NCI-H2081 treated with DMSO at 0.1 percent for 48 hours (cell line): ENCODE measurements at places on chromosomes 12 and 14.

GRCh38 chr14:93183596-93184317 is 940 bp downstream of the MOAP1 start:
- no peak for DNase-seq

GRCh38 chr12:101127521-101128219 is 82.4 kb downstream of the SLC5A8 start:
- DNase-seq: no peak

DNA sequence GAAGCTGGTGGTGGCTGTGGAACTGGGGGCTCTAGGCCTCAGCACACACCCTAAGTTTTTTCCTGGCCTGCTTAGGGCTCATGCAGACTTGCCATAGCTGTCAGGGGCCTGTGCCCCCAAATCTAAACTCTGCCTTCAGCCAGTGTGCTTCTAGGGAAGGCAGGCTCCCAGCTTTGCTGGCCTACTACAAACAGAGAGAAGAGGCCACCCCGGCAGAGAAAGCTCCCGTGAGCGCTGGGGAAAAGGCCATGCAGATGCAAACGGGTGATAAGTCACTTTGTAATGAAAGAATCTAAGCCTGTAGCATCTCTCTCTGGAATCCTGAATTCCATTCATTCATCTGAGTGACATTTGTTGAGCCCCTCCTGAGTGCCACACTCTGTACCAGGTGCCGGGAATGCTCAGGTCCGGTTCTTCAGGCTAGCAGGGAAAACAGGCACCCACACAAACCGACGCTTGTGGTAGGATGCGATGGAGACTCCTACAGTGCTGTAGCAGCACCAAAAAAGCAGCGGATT is 29.9 kb downstream of the JDP2 start:
- no peak for DNase-seq

DNA sequence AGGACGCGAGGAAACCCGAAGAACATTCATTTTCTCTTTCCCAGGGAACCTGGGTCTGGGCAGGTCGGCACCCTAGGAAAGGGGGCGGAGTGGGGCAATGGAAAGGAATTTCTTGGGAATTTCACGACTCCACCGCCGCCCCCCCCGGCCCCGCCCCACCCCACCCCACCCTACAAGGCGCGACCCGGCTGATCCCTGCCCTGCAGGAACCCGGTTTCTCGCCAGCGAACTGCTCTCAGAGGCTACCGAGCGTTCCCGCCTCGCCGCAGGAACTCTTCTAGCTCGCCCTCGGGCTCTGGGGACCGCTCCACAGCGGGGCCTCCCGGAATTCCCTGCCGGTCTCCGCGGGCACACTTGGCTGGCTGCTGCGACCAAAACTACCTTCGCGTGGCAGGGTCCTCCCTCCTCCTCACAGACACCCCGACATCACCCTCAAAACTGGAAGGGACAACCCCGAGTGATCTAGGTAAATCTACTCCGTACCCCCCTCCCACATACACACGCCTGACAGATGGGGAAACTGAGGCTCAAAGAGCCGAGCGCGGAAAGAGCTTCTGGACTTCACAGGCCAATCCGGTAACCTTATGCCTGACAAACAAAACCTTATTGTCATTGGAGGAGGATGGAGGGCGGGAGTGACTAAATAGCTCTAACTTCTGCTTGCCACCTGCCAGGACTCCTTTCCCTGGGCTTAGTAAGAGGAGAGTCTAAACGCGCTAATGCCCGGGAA is 785 bp upstream of the ACTN1 start:
- no peak for DNase-seq

DNA sequence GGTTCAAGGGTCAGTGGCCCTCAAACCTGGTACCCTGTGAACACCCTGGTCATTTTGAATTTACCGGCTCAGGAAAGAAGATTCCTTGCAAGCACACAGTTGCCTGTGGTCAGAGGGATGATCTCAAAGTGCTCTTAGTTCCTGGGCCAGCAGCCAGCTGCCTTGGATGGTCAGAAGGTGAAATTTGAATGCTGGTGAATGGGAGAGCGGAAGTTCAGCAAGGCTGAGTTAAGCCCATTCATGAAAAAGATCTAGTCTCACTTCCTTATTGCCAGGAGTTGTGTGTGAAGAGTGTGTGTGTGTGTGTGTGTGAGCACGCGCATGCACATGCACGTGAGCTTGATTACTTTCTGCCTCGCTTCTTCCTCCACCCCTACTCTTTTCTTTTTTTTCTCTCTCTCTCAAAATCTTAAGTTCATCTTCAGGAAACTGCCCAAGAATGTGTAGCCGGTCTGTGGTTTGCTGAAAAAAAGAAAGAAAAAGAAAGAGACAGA is 155.5 kb upstream of the CCND2 start:
- DNase-seq: no peak

DNA sequence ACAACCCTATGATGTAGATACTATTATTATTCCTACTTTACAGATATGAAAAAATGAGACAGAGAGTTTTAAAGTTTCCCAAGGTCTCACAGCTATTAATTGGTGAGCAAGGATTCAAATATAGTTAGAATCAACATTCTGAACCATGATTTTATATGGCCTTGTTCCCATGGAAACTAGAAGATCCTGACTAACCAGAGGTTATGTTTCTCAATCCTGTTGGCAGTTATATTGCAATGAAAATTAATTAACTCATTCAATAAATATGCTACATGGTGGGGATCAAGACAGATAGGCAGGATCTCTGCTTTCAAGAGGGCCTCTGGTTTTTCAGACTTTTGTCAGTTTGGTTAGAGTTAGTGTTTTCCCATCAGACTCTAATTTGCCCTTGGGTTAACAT is 9.3 kb upstream of the FUT8 start:
- no peak for DNase-seq

GRCh38 chr12:46388427-46389021 is 16.0 kb upstream of the SLC38A2 start:
- no peak for DNase-seq

DNA sequence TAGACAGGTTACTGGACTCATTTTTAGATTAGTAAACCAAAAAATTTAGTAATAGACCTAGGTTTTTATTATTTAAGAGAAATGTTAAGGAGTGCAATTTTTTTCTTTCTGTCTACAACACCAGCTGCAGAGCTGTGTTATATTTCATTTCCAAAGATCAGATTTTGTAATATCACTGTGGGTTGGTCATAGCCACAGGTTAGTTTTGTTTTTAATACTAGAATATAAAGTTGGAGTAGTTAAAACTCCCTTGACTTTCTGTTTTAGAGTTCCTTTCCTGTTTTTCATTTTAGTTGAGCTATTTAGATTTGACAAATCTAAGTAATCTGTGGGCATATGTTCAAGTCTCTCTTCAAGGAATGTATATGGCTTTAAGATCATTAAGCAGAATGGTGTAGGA is 30.7 kb upstream of the GARIN2 start:
- no peak for DNase-seq

DNA sequence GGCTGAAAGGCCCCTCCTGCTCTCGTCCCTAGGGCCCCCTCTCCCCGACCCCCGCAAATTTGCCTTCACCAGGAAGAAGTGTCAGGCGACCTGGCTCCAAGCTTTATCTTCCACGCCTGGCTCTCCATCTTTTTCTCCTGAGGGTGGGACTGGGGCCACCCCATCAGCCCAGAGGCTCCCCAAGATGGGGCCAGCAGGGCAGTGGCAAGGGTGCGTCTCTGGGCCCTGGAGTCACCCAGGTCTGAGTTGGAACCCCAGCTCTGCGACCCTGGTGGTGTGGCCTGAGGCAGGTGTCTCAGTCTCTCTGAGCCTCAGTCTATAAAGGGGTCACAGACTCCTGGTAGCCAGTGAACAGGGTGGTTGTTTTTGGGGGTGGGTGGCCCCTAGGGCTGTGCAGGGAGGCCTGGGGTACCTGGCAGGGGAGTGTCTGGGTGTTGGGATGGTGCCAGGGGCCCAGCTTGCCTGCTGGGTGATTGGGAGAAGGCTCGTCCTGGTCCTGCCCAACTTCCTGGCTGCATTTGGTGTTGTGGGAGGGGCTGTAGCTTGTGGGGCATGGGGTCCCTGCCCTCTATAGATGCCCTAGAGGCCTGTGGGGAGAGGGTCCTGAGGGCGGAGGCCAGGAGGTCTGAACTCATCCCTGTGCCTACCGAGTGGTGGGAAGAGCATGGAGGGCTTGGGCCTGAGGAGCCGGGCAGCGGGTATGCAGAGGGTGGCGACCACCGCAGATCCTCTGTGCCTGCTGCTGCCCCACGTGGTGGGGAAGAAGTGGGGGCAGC is 7.6 kb downstream of the KIF26A start:
- DNase-seq: no peak

DNA sequence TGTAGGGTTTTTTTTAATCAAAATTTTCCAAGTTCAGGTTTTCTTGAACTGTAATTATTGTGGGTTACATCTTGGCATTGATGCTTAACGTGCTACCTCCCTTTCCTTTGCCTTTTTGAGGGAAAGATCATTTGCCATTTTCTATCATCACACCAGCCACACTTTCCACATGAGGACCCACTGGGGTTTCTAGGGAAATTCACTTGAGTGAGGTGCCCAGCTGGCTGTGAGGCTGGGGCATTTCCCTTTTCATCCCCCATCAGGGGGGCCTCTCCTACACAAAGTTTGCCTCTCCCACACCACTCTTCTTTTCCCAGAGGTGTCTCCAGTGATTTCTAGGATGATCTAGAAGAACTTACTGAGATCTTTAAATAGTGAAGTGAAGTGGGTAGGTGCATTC is 335.7 kb downstream of the BMP4 start:
- no peak for DNase-seq

- no peak for DNase-seq
Measured at GRCh38 chr12:12408265-12408690, 51.4 kb downstream of the BORCS5 start.

DNA sequence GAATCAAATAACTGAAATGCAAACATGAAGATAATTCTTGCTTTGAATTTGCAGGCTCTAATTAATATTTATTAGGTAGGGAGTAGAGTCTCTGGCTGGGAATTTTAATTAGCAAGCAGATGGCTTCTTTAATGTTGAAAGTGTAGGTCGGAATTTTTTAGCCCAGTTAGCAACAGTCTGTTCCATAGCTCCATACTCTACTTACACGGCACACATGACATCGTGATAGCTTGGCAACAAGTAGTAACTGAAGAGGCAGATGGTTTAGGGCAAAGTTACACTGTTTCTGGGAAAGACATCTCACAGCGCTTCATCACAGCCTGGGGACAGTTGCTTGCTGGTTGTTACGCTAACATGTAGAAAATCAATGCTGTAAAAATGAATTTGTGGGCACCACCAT is 710.7 kb downstream of the GALC start:
- no peak for DNase-seq

DNA sequence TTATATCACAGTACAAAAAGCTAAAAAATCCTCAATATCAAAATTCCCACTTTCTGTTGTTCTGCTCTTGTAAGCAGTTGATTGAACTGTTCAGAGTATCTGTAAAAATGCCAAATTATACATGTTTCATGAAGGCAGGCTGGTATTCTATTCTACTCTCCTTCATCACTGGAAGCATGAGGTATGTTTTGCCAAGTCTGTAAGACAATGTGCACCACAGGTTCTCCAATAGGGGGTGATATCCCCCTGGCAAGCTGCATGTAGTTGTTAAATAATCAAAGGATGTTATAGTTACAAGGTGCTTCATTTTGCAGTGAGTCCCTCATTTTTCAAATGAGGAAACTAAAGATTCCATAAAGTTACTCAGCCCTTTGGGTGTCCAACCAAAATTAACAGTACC is 15.1 kb upstream of the NEK9 start:
- no peak for DNase-seq

- DNase-seq: no peak
Measured at GRCh38 chr12:122130150-122130549, 43.9 kb downstream of the IL31 start.

DNA sequence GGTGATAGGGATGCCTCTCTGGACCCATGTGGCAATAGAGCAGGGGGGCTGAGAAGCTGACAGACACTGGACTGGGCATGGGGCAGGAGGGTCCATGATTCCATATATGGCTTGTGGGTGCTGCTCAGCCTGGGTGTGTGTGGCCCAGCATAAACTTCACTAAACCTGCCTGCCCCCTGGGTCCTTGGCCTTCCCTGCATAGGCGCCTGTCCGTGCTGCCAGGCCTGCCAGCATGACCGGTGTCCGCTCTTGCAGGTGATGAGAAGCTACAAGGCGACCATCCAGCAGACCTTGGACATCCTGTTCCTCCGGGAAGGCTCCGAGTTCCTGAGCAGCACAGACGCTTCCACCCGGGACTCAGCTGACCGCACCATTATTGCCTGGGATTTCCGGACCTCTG is 61.6 kb downstream of the BEGAIN start:
- no peak for DNase-seq

GRCh38 chr14:98368916-98369315 is 903.1 kb downstream of the BCL11B start:
- DNase-seq: no peak

DNA sequence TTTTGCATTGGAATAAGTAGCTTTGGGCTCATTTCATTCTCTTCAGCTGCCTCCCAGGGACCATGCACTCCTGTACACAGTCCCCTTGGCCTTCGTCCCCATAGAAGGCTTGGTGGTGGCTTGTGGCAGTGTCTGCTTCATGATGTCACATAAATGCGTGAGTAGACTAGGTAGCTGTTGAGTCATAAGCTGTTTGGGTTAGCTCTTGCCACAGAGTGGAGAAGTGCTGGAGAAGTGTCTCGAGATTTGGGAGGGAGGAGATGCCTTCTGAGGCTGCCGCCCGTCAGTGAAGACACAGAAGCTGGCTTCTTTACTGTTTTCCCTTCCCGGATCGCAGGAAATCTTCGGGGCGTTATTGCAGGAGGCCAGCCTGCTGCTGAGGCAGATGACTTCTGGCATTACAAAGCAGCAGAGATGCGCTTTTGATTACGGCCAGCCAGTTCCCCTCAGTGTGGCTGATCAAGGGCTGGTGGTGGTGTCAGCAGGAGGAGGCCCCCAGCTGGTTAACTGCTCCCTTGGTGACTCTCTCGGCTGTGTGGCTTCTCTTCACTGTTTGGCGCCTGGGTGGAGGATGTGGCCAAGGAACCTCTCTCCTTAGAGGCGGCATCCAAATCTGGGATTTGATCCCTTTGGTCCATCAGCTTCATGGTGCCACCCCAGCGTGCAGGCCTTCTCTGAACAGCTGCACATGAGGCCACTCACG is 67.6 kb downstream of the AACS start:
- no peak for DNase-seq

DNA sequence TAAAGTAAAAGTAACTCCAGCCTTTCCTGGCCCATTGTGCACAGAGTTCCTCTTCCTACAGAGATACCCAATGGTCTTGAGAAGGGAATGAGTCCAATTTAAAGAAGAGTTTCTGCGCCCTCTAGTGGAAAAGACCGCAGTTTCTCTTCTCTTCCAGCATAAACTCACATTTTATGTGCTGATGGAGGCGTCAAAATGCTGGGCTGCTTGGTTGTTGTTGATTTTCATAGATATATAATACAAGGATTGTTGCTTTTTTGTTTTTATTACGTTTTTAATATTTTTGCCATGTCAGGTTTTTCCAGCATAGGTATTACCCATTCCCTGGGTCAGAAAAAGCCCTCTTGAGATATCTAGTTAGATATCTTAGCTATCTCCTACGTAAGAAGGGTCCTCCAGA is 356.9 kb upstream of the STXBP6 start:
- DNase-seq: no peak
